ENCODE measurements at places on chromosomes 12 and 14.

DNA sequence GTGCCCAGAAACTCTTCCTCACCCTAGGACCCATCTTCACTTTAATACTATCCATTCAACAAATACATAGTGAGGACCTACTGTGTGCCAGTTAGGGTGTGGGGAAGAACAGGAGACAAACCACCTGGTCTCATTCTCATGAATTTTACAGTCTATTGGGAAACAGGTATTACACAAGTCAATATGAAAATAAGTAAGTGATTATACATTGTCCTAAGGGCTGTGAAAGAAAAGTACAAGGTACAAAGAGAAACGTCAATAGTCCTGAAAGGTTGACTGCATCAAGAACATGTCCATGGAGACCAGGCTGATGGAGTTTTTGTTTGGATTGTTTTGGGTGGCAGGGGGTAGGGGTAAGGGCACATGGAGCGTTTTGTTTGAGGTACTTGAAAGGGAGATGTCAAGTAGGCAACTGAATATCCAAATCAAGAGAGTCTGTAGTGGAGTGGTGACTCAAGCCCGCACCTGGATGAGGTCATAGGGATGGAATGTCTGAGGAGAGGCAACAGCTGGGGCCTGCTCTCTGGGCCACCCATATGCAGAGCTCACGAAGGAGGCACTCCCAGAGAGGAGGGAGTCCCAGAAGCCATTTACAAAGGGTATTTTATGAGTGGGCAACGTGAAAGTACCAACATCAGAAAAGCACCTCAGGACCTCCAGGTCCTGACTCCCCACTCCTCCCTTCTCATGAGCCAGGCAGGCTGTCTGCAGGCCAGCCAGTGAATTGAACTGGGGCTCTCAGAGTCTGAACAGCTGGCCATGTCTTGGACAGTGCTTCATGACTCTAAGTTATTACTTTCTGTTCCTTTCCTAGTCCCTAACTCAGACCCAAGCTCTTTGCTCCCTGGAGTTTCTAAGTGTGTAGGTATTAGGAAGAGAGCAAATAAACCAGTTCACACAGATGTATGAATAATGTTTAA is 272.0 kb downstream of the ZFP36L1 start:
- DNase-seq: no peak

- DNase-seq: no peak
Observed at GRCh38 chr12:31650918-31651317, 8.6 kb upstream of the ETFBKMT start.

- no peak for DNase-seq
Observed at GRCh38 chr14:88831284-88831683, 6.8 kb downstream of the TTC8 start.

- no peak for DNase-seq
Observed at GRCh38 chr12:2282318-2282717, 229.5 kb downstream of the CACNA1C start.

DNA sequence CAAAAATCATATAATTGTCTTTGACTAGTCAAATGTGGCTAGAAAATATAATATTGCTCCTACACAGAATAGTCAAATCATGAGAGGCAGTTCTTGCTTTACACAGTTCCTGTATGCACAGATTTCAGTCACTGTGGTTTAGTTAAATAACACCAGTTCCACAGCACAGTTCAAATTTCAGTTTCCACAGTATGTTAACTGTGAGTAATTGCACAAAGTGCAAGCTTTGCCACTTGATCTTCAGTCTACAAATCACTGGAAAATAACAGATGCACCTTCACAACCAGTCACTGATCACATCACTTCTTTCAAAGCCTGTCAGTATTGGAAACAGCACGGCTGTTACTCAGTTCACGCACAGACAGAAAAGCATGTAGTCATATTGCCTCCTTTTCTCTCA is 38.7 kb downstream of the KCNH5 start:
- DNase-seq: no peak

- DNase-seq: no peak
Observed at GRCh38 chr14:89419973-89420482, 3.0 kb upstream of the FOXN3 start.
